Vagina (tissue), 2 donors: ENCODE measurements at places on chromosomes 12 and 14.

DNA sequence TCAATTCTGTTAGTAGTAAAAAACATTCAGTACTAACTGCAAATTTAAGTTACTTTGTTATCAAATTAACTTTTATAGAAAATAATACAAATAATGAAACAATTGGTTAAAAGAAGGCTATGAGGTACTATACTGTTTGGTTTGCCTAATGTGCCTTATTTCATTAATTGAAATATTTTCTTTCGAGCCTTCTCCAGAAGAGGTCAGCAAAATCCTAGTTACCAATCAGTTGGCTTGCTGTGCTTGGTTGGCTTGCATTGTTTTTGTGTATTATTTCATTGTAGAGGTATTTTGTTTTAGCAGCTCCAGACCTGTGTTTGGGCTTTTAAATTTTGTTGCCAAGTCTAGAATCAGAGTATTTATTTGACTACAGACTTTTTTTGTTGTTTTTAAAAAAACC lies 68.5 kb downstream of the AEBP2 start:
- DNase-seq: no peak

DNA sequence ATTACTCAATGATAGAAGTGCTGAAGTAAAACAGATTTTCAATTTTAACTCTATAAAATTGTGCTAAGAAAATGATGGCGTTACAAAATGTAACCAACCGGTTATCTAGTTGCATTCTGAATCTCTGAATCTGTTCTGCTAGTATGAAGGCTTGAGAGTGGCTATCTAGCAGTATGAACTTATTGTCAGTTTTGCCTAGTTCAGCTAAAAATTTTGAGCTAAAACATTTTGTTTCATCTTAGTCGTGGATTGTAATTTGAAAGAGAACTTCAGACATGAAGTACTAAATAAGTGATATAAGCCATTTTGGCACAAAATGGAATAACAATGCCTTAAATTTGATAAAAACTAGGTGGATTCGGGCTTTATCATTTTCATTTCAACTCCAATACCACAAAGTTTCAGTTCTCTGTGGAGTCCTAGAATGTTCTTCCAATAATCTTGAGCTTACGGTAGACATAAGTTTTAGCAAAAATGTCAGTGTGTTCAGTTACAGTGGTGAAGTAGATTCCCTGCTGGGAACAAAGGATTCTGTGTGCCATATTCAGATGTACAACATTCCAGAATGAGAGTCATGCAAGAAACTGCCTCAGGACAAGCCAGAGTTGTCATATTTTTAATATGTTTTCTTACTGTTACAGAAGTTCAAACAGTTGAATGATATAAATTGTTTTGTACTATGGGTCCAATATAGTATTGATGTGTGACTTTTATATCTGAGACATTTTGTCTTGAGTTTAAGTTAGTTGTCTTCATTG lies 28.1 kb downstream of the ATP6V1D start:
- no peak for DNase-seq

- DNase-seq: no peak
Measured at GRCh38 chr12:92185052-92185451, 39.4 kb upstream of the BTG1 start.

DNA sequence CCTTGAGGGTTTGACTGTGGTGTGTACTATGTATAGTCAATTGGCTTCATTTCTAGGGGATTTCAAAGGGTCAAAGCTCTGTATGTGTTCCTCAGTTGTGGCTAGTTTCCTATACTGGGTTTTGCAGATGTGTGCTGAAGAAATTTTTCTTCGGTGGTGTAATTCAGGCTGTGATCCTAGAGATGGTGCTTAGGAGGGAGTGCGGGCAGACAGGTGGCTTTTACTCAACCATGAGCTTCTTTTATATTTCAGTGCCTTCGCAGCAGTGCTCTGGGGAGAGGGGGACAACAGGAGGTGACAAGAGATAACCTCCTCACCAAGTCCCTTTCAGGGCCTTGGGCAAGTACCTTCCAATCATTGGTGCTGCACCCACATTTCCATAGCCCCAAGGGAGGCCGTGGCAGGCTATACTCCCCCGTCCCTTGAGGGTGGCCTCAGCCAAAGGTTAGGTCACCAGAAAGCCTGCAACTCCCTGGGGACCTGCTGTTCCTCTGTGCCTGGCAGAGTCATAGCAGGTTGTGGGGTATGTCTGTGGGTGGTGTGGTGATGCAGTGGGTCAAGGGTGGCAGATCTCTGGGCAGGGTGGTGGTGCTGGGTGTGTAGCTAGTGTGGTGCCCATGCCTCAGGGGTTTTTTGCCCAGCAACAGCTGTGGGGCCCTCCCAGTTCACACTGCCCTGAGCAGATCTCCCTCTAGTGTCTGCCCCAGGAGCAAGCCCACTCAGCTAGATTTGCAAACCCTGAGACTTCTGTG lies 37.0 kb upstream of the TMX1 start:
- DNase-seq: no peak

- DNase-seq: no peak
Measured at GRCh38 chr12:6871052-6871957, 1.8 kb downstream of the SPSB2 start.

DNA sequence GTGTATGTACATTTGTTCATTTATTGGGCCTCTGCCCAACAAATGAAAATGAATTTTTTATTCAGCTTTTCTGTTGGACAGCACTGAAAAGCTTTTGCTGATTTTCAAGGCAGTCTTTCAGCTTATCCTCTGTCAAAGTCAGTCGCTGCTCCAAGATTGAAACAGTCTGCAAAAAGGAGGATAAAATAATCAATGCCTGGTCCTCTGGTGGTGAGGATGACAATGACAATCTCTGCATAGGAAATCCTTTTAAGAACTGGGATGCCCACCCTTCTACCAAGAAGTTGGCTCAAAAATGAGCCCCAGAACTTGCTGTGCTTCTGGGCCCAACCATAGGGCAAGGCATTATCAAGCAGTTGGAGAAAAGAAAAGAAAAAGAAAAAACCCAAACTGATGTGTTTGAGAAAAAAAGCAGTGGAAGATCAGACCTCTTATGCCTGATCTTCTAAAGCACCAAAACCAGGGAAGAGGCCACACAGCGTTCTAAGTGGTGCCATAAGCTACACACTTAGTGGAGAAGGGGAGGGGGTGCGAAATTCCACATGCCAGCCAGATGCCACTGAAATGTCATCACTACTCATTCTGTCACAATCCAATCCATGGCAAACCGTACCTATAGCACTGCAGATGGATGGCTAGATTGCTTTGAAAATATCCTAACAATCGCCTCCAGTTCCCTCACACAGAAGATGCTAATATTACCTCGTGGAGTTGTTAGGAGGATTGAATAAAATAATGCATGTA lies 69.0 kb upstream of the DUSP6 start:
- no peak for DNase-seq

DNA sequence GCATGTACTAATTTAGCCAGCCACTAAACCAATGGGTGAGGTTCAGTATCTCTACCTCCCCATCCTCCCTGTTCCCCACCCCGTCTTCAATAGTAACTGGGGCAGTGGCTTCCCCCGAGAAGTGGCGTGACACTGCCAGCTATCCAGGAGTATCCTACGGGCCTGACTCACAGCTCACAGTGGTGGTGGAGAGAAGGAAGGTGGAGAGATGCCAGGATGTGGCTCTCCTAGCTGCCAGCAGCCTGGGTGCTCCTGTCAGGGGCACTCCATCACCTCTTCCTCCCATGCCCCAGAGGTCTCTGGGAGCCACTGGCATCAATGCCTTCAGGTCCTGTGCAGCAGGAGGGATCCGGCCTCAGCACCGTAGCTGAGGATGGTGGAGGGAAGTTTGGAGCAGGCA lies 49.0 kb downstream of the TSPAN11 start:
- no peak for DNase-seq
